ENCODE measurements at places on chromosomes 16 and 17. TPM values are rescaled to one million over a fixed set of nuclear protein-coding genes. Genes with fewer than 3 reads are reported as not detected.

PIRT gene
- not detected for total RNA-seq

- no peak for ATAC-seq
These were observed 124.3 kb downstream of the NPIPB5 start for GRCh38 chr16:22634954-22635353.

DNA sequence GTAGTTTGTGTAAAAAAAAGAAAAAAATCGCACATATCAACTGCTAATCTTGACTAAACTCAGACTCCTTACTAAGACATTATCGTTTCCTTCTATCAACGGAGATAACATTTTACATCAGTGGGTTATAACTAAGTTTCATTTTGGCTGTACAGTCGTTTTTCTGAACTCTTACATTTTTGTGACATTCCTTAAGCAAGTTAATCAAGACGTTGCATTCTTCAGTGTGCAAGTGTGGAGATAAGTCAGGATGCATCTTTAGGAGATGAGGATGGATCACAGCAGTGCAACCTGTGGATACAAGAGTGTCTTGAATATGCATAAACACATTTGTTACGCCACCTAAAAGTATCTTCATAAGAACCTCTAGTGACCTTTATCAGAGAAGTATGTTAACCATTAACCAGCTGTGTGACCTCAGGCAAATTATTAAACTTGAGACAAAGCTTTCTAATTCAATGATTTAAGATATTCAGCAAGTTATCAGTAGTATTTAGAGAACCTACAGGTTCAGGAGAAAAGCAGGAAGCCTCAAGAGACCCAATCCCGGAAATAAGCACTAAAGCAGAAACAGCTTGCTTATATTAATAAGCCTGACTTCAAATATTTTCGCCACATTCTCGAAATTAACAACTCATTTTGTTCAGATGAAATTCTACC, 9.4 kb downstream of the CMC2 start:
- no peak for ATAC-seq

- ATAC-seq: no peak
These were observed 1.7 kb downstream of the ABAT start for GRCh38 chr16:8676160-8676547.

- ATAC-seq: no peak
These were observed 23.3 kb upstream of the CACNG4 start for GRCh38 chr17:66941249-66941648.

GRCh38 chr16:10566613-10567012, 13.8 kb downstream of the EMP2 start:
- ATAC-seq: no peak
